NCI-H1092 (cell line): ENCODE measurements at places on chromosomes 13 and 19.

DNA sequence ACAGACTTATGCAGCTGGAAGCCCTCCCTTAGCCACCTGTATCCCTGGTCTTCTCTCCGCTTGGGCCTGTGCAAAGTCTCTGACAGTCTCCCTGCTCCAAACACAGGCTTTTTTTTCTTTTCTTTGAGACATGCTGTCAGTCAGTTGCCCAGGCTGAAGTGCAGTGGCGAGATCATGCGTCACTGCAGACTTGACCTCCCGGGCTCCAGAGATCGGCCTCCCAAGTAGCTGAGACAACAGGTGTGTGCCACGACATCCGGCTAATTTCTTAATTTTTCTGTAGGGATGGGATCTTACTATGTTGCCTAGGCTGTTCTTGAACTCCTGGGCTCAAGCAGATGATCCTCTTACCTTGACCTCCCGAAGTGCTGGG lies 1.6 kb downstream of the MZF1 start:
- DNase-seq: no peak

DNA sequence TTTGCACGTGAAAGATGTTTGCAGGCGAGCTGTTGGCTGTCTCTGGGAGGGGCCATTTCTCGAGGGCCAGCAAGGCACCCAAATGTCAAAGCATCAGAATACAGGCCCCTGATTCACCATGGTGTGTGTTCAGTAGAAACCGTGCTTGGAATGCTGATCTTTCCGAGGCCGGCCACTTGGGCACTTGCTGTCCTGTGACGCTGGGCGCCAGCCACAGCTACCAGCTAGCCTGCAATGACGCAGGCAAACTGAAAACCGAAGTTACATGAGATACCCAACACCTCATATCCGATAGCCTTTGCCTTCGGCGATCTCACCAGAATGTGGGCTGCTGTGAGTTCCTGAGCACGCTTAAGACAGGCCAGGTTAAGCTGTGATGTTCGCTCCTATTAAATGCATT lies 12.0 kb downstream of the THOP1 start:
- no peak for DNase-seq

- no peak for DNase-seq
These were observed 8.8 kb downstream of the LSM7 start for GRCh38 chr19:2319551-2319950.

DNA sequence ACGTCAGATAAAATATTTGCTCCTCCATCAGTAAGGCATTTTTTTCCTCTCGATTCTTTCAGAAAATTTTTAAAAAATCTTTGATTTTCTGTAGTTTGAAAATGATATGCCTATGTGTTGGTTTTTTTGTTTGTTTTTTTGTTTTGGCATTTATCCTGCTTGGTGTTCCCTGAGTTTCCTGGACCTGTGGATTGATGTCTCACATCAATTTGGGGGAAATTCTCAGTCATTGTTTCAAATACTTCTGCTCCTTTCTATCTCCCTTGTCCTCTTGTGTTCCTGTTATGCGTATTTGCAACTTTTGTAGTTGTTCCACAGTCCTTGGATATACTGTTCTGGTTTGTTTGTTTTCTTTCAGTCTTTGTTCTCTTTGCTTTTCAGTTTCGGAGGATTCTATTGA lies 18.8 kb upstream of the FLT1 start:
- no peak for DNase-seq

DNA sequence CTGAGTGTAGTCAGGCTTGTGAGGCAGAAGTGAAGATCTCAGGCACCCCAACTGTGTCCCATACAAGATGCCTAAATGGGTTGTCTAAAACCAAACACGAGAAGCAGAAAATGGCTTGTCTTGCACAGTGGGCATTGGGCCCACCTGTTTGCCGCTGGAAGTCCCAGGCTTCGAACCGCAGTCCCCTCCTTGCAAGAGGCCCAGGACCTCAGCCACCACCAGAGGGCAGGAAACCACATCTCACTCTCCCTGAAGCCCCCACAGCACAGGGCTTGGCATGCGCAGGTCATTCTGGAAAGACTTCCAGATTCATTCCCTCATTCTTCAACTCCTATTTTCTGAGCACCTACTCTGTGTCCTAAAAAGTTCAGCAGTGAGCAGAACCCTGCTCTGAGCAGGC lies 973.7 kb downstream of the UQCRFS1 start:
- no peak for DNase-seq

- no peak for DNase-seq
These were observed 9.4 kb downstream of the PCDH20 start for GRCh38 chr13:61406275-61406674.

DNA sequence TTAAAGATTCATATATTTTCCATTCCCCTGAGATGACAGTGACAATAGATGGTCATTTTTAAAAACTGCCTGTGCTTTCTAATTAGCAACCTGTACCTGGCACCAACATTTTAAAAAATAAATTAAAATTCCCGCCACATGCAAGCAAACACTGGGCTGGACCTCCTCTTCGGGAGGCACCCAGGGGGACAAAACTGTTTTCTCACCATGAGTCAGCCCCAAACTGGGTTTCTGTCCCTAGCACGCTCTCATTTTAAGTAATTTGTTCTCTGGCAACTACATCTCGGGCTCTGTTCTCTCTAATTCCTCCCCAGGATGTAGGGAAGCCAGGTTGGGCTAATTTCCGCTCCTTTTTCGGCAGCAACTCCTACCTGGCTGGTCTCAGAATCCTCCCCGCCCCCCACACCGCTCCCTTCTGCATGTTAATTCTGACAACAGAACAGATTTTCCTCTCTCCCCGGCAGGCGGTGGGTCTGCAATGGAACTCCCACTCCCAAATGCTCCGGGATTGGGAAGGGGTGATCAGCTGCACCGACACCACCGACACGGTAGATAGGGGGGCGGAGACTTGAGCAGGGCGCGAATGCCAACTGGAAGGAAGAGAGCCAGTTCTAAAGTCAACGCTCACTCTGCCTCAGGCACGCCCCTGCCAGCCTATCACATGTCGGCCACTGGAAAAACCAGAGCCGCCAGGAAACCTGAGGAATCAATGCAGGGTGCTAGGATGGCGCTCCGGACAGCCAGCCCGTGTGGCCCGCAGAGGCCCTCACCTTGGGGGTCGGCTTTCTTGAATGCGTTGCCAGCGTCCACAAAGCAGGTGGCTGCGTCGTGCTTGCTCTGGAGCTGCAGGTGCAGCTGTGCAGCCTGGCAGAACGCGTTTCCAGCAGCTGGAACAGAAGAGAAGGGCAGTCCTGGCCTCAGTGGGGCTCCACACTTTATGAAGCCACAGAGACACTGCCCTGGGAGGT lies 14.7 kb downstream of the NAPA start:
- no peak for DNase-seq

- DNase-seq: no peak
These were observed 18.5 kb upstream of the POP4 start for GRCh38 chr19:29587518-29587986.

DNA sequence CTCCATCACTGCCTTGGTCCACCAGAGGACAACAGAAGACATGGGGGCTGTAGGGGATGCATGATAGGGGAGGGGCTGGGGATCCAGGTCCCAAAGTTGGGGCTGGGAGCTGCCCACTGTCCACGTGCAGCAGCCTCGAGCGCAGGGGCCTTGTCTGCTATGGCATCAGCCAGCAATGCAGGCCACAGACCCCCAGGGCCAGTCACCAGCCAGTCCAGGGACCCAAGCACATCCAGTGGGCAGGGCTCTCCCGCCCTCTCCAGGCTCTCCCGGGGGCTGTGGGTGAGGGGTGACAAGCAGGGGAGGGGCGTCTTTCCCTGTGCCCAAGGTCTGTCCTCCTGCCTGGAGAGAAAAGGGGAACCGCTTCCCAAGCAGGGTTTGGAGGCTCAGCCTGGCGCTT lies 32.8 kb downstream of the PEPD start:
- DNase-seq: no peak

DNA sequence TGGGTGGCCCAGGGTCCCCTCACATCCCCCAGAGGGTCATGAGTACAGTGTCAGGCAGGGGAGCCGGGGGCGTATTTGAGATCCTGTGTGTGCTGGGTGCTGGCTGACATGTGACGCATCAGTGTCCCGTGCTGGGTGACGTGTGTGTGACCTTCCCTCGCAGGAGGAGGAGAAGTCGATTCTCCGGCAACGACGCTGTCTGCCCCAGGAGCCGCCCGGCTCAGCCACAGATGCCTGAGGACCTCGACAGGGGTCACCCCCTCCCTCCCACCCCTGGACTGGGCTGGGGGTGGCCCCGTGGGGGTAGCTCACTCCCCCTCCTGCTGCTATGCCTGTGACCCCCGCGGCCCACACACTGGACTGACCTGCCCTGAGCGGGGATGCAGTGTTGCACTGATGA lies 25.8 kb downstream of the PNPLA6 start:
- no peak for DNase-seq

GRCh38 chr19:1475751-1476437 lies 3.1 kb downstream of the C19orf25 start:
- DNase-seq: no peak

DNA sequence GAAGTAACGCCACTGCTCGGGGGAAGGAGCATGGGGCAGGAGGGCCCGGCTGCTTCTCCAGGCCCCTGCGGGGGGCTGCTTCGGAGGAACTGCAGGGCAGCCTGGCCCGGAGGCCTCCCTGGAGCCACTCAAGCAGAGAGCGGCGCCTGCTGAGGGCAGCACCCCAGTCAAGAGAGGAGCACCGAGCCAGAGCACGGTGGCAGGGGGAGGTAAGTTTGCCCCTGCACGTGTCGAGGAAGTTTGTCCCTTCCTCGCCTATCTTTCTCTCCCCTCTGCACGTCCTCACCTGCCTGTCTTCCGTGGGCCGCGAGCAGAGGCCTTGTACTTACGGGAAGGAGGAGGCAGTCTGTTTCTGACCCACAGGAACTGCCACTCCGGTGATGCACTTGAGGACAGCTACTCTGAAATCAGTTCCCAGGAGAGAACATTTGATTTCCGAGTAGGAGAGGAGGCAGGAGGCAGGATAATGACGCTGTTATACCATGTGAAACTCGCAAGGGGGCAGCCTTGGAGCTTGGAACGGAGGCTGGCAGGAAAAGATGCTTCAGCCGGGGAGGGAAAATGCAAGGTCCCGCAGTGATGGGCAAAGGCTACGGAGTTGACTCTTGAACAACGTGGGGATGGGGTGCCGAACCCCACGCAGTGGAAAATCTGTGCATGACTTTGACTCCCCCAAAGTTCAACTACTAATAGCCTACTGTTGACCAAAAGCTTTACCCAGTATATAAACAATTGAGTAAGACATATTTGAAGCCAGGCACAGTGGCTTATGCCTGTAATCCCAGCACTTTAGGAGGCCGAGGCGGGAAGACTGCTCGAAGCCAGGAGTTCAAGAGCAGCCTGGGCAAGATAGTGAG lies 5.0 kb downstream of the FFAR1 start:
- DNase-seq: peak; percentile 3

GRCh38 chr13:26950968-26951367 lies 190.4 kb upstream of the GPR12 start:
- no peak for DNase-seq

DNA sequence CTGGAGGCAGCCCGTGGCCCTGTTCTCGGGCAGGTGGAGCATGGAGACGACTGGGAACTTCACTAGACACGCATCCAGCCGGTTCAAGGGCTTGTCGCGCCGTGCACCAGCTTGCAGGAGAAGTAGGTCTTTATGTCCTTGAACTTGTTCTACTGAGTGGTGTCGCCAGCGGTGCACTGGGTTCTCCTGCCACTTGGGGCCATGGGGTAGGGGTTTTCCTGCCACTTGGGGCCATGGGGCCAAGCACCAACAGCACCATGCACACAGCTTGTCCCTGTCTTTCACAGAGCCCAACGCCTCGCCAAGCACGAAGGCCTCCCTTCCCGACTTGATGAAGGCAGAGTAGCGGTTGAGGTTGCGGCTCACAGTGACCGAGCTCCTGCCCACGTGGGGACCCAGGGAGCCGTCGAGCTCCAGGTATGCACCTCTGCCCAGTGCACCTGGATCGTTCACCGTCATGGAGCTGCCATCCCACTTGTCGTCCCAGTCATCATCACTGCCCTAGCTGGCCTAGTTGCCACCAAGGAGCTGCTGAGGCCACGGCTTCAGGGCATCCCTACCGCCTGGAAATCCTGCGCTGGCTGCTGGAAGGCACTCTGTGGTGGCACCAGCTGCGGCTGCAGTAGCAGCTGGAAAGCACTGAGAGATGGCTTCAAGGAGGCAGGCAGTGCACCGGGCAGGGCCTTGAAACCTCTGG lies 40.5 kb upstream of the TPM4 start:
- no peak for DNase-seq

DNA sequence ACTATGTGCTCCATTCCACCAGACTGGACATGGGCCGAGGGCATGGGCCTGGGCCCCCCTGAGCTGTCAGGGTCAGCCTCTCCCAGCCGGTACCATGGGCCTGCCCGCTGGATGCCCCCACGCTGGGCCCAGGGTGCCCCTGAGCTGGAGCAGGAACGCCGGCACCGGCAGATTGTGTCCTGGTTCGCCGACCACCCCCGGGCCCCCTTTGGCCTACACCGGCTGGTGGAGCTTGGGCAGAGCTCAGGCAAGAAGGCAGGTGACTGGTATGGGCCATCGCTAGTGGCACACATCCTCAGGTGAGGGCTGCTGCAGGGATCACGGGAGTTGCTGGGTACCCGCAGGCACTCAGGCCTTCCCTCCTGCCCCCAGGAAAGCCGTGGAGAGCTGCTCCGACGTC lies 3.1 kb downstream of the ATG4D start:
- no peak for DNase-seq

DNA sequence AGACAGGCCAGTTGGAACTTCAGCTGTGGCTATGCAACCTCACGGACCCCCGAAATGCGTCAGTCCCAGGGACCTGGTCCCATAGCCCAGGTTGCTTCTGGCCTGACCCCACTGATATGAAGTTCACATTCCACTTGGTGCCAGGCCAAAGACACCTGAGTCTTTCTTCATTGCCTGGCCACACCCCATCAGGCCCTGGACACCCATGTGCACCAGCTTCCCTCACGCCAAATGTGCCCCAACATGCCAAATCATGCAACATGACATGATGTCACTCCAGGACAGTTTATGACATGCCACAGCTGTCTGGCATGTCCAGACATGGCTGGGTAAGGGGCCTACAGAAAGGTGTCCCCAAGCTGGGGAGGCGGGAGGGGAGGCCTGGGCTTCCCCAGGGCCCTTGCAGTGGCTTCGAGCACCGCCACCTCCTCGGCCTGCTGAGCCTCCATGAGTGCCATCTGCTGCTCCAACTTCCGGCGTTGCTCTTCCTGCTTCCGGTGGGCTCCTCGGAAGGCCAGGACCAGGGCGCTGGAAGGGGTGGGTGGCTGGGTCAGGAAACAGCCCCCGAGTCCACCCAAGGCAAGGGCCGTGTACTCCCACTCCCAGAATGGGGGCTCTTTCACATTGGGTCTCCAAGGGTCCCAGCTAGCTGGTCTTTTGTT lies 4.3 kb upstream of the NR2F6 start:
- no peak for DNase-seq

GRCh38 chr13:77745784-77746183 lies 48.3 kb downstream of the SLAIN1 start:
- no peak for DNase-seq

DNA sequence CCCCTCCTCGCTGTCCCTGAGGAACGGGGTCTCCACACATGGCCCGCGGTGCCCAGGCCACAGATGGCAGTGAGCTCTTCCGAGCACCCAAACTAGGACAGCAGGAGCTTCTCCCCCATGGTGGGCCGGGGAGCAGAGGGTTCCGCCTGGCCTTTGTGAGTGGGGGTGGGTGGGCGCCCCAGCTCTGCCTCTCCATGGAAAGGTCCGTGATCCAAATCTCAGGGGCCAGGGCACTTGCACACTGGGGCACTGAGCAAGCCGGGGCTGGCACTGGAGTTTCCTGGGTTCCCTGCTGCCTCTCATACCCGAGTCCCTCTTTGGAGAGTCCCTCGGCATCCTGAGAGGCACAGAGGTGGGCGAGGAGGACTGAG lies 2.2 kb upstream of the DIRAS1 start:
- DNase-seq: no peak

GRCh38 chr19:51564791-51565190 lies 6.3 kb upstream of the ZNF175 start:
- DNase-seq: no peak
